ENCODE measurements at places on chromosomes 4 and X. TPM values are rescaled to one million over a fixed set of nuclear protein-coding genes. Genes with fewer than 3 reads are reported as not detected.

GRCh38 chrX:51876441-51876840 is 17.0 kb upstream of the MAGED1 start:
- no peak for DNase-seq

The POU4F2 gene
- not detected for total RNA-seq

GRCh38 chr4:110620691-110621327 is 2.1 kb downstream of the PITX2 start:
- DNase-seq, result no peak

DNA sequence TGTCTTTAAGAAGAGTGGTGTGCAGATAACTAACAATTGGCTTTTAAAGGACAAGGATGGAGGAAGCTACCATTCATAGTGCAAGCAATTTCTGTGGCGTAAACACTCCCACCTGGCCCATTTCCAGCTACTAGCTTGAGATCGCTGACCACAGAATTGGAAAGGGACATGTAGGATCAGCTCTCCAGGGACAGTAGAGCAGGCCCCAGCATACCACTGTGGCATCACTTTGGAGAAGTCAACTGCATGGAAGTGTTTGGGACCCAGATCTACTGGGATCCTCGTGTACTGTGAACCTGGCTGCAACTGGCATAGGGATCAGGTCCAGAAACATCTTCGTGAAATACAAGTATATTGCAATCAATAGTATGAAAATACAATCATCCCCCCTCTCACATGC is 515.0 kb downstream of the INPP4B start:
- DNase-seq, result no peak

DNA sequence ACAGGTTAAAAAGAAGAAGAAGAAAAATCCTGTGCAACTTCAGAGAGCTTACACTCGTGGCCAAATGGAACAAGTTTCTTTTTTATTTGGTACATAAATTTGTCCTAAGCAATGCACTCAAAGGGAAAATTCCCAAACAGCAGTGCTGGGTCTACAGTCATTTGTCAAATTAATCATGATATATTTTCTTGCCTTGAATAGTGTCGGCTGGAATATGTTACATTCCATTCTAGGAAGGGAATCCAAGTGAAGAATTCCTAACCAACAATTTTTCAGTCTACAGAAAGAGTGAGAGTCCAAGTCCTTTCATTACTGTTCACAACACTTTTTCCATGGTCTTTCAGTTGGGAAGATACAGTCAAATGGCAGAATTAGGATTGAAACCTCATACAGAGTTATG is 63.9 kb downstream of the HAND2 start:
- no peak for DNase-seq

DNA sequence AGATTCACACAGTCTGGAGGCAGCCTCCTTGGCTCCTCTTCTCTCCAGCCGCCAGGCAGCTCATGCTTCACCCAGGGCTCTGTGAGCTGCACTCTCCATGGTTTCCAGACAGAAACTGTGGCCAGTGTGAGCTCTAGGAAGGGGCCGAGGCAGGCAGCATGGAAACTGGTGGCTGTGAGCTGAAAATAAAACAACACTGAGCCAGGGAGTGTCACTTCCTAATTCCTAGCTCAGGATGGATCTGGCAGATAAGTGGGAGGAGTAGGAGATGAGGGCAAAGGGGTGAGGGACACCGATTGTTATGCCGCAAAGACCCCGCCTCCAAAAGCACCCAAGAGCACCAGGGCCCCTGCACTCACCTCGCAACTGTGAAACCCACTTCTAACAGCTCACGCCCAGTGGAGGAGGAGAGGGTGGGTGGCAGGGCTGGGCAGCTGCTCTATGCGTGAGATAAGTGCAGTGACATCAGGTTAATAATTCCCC is 69.8 kb downstream of the FHDC1 start:
- DNase-seq, result no peak

GRCh38 chrX:69019073-69019890 is 146.0 kb downstream of the PJA1 start:
- DNase-seq, result no peak

The FAM114A1 gene
- 25.3 TPM for total RNA-seq
